ENCODE measurements at places on chromosomes 2 and 18.

DNA sequence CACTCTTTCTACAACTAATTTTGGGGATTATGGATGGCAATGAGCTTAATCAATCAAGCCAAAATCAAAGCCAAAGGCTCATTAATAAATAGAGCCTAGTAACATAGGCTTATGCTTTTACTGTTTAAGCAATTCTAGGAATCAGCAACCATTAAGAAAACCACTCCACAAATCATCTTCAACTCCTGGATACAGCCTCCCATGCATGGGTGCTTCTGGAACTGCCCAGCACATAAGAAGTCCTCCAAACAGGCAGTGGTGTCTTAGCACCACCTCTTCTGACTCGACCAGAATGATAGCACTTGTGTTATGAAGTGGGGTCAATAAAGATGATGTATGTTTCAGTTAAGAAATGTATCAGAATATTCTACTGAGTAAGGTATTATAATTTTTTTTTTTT lies 104.4 kb upstream of the SERPINE2 start:
- no peak for DNase-seq

DNA sequence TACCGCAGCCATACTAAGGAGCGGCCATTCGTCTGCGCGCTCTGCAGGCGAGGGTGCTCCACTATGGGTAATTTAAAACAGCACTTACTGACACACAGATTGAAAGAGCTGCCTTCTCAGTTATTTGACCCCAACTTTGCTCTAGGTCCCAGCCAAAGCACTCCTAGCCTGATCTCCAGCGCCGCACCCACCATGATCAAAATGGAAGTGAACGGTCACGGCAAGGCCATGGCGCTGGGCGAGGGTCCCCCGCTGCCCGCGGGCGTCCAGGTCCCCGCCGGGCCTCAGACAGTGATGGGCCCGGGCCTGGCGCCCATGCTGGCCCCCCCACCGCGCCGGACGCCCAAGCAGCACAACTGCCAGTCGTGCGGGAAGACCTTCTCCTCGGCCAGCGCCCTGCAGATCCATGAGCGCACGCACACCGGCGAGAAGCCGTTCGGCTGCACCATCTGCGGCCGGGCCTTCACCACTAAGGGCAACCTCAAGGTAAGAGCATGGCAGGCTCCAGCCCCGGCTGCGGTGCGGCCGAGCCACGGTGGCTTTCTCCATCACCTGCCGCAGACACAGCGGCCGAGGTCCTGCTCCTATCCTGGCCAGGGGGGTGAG lies 15.5 kb downstream of the SALL3 start:
- DNase-seq: no peak

DNA sequence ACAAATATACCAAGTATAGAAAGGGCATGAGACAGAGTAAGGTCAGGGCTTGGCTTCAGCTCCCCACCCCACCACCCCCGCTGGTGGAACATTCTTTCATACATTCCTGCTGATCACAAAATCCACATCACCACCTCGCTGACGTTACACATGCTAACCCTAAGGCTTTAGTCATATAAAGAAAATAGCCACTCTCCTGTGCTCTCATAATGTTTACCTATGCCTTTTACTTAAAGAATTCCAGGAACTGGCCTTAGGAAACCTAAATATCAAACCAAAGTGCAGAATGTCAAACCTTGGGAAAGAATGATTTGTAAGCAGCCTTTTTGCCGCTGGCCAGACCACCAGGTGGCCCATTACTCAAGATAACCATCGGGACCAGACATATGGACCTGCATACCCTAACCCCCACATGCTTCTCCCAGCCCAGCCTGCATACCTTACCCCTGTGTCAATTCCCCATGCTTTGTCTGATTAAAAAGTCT lies 136.3 kb upstream of the SLC39A10 start:
- peak; percentile 98 for DNase-seq

GRCh38 chr2:99520813-99521212 lies 31.0 kb upstream of the REV1 start:
- no peak for DNase-seq

GRCh38 chr2:15471606-15472005 lies 89.5 kb downstream of the NBAS start:
- no peak for DNase-seq

Data from cardiac fibroblast (primary cell).